Activated CD8-positive, alpha-beta memory T cell treated with anti-CD3 and anti-CD28 coated beads for 36 hours (primary cell): ENCODE measurements at places on chromosomes 16 and 17. TPM values are rescaled to one million over a fixed set of nuclear protein-coding genes. Genes with fewer than 3 reads are reported as not detected.

Gene ABAT
- total RNA-seq, result 10.7 TPM

Gene GLIS2
- 0.25 TPM for total RNA-seq

Gene CCT6B
- 0.92 TPM for total RNA-seq

Gene TMUB2
- total RNA-seq, result 17.6 TPM

Gene KCNH4
- 1.2 TPM for total RNA-seq

Gene CCL4L2
- total RNA-seq, result 831 TPM

Gene CLEC19A
- not detected for total RNA-seq

Gene CTRB2
- total RNA-seq, result not detected

Gene FA2H
- total RNA-seq, result not detected

Gene TADA2A
- 42.7 TPM for total RNA-seq

Gene FBXW10
- 0.19 TPM for total RNA-seq

Gene CMTM2
- 0.17 TPM for total RNA-seq

Gene BCO1
- not detected for total RNA-seq

Gene COL1A1
- 1.0 TPM for total RNA-seq

Gene KRT39
- not detected for total RNA-seq

Gene CD300A
- 5.1 TPM for total RNA-seq

Gene ANKRD40CL
- not detected for total RNA-seq

Gene KRT9
- total RNA-seq, result not detected

Gene SLC46A1
- total RNA-seq, result 6.6 TPM

Gene HBA2
- not detected for total RNA-seq

Gene NTN1
- 0.42 TPM for total RNA-seq

Gene MSLN
- not detected for total RNA-seq

Gene UTS2R
- total RNA-seq, result not detected

Gene EDC4
- total RNA-seq, result 104 TPM

Gene SLC52A1
- total RNA-seq, result 0.21 TPM

Gene NPIPB6
- 1.1 TPM for total RNA-seq
